Activated T-cell treated with anti-CD3 and anti-CD28 coated beads for 4 hours (primary cell): ENCODE measurements at places on chromosomes 4 and X.

DNA sequence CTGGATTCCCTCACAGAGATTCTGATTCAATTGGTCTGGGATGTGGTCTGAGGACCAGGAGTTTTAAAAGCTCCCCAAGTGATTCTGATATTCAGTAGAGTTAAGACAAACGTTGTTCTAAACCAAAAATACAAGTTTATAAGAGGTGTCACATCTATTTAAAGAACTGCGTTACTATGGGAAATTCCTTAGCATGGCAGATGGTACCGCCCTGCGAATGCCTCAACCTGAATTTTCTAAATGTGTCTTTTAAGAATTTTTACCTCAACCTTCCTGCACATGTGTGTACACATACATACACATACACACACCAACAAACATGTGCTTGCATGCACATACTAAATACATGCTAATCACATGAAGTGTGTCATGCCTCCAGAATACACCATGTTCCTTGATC, 328.9 kb upstream of the TAPT1 start:
- DNase-seq, result no peak

DNA sequence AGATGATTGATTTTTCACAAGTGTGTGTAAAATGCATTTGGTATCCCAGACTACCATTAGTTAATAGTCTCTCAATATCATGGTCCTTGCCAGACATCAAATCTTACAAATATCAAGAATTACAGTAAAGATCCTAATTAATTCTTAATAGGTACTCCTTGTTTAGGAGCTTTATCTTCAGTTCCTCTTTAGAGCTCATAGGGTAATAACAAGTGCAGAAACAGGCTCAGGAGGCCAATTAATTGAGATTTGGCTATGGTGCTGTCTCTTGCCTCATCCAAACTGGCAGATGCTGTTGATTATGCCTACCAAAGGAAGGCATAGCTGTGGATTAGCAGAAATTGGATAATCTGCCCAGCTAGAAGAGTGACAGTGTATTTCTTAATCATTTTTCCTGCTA, 6.9 kb downstream of the MTMR1 start:
- DNase-seq, result no peak

DNA sequence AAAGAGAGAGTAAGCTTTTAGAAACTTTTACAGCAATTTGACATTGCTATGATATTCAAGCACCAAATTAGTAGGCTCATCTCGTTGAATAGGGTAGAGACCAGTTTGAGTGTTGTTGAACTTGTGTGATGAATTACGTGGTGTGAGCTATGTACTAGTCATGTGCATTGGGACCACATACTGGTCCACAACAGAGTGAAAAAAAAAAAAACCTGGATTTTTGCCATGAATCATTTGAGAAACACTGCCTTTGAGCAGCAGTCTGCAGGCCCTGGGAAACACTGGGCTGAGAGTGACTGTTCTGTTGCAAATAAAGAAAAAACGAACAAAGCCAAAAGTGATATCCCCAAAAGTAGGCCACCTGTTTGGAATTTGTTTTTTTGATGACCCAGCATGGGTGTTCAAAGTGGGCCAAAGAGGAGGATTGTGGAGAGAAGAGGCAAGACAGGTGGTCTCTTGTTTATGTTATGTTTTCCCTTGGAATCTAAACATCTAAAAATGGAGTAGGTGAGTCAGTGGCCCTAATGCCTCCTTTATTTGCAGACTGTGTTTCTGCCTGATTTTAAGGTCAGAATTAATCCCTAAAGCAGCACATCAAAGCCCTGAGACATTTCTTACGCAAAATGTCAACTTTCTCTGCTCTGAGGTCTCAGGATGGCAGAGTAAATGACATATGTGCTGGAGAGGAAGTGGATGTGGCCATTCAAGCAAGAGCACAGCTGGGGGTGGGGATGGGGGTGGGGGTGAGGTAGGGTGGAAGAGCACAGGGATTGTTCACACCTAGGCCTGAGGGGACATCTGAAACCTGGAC, 33.5 kb downstream of the TAF7L start:
- DNase-seq, result no peak

- no peak for DNase-seq
These were observed 32.5 kb downstream of the FRMPD4 start for GRCh38 chrX:12170755-12171154.

DNA sequence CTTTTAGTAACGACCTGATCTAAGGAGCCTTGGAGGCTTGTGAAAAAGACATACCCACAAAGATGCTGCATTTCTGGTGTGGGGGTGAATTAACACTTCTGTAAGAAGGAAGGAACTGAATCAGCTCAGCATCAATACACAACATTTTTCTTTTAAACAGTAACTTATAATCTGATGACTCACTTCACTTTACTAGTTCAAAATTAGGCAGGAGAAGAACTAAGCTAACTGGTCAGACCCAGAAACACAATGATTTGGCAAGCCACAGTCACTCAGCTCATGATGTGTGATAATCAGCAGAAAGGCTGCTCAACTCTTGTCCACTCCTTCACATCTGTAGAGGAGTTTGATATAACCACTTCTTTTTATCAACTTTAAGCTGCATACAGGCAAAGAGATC, 4.6 kb downstream of the MMAA start:
- no peak for DNase-seq

DNA sequence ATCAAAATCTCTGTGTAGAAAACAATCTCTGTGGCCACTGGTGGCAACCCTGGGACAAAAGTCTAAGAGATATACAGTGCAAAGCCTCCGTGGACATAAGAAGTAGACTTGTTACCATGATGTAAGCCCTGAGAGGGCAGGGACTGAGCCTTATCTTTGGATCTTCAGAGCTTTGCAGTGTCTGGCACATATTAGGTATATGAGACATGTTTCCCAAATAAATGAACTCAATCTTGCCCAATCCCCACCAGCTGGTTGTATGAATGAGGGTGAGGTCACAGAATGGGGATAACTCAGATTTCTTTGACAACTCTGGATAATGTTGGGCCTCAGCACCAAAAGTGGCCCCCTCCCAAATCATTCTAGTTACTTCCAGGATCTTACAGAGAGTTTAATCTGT, 511.4 kb upstream of the DIPK2B start:
- DNase-seq, result no peak

DNA sequence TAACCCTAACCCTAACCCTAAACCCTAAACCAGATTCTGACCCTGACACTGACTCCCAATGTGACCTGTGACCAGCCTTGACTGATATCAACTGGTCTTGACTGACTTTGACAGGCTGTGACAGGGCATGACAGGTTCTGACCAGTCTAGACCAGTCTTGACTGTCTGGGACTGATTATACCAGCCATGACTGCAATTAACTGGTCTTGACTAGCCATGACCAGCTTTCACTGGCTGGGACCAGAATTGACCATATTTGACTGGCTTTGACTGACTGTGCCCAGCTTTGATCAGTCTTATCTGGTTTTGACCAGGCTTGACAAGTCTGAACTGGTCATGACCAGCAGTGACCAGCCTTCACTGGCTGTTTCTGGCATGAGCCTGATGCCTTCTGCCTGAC, 95.5 kb downstream of the BMP15 start:
- DNase-seq, result no peak

DNA sequence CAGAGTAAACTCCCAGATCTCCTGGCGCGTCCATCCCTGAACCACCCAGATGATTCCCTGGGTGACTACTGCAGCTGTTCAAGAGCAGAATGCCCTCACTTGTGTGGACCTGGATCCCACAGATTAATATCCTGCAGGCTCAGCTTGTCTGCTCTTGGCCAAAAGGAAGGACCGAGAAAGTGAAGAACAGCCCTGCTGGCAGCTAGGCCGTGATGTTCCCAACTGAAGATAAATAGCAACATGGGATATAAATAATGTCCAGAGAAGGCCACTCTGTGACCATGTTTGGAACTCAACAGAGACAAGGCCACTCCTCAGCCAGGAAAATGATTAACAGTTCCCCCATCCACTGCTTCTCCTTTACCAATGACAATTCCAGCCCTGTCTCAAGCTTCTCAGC, 21.5 kb downstream of the SUPT20HL2 start:
- DNase-seq, result no peak

DNA sequence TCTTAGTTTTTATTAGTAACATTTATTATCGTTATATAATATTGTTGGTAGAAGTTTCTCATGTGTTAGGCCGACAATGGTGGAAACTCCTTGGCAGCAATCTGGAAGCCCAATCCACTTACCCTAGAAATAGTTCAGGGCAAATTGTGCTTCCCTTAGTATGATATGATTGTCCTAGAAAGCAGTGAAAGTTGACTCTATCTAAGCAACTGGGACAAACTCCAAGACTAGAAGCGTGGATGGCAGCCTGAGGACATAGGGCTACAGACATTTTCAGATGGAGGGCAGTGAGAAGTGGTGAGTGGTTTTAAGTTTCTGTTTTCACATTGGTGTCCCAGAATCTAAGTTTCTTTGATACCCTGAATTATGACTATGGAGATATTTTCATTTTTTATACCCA, 63.3 kb upstream of the TRPC3 start:
- no peak for DNase-seq

- DNase-seq, result peak; percentile 61
These were observed 9.5 kb downstream of the RNF175 start for GRCh38 chr4:153750197-153750817.

DNA sequence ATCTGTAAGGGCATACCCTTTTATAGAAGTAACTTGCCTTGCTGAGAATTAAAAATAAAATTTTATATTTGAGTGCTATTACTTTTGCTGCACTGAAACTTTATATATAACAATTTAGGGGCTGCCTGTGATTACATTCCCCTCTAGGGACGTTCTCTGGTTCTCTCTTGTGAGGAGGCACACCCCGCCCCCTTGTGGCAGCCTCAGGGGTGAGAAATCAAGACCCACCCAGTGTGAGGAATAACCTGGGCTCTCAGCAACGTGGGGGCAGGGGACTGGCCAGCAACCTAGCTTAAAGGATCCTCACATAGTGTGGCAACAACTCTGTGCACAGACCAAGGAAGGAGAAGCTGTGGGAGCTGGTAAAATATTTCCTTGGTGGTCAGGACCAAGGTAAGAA, 43.7 kb downstream of the MAGEA9 start:
- peak; percentile 19 for DNase-seq

DNA sequence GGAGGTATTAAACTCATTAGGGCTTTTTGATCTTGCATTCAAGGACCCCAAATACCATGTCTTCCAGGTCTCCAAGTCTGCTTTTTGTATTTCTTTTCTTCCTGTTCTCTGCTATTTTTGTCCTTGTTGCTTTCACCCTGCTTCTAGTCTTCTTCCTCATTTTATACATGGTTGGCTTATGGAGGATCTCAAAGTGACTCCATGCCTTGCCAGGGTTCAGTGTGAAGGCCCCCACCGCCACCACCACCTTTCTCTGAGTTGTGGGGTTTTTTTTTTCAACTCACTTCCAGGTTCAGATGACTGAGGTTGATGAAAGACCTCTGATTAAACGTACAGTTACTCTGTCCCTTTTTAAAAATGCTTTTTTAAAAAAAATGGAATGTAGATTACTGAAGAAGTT, 96.3 kb downstream of the MAML3 start:
- DNase-seq, result no peak

GRCh38 chrX:72107841-72108595, 23.7 kb downstream of the RTL5 start:
- no peak for DNase-seq

DNA sequence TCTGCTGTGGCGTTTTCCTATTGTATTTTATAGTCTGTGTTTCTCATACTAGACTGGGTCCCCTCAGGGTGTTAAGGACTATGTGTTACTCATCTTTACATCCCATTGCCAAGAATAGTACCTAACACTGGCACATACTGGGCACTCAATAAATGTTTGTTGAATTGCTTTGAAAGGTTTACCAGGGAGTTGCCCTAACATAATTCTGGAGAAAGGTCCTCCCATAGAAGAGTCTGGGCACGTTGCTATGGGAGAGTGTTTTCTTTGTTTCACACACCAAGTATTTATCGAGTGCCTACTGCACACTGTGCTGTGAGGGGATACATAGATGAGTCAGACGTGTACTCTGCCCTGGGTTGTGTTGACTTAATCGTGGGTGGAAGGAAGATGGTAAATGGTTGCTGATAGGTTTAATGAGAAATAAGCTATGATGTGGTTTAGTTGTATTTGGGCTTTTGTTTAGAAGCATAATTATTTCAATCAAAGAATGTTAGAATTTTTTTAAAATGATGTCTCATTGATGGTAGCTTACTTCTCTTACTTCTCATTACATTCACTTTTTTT, 42.9 kb downstream of the AFF1 start:
- DNase-seq, result no peak

DNA sequence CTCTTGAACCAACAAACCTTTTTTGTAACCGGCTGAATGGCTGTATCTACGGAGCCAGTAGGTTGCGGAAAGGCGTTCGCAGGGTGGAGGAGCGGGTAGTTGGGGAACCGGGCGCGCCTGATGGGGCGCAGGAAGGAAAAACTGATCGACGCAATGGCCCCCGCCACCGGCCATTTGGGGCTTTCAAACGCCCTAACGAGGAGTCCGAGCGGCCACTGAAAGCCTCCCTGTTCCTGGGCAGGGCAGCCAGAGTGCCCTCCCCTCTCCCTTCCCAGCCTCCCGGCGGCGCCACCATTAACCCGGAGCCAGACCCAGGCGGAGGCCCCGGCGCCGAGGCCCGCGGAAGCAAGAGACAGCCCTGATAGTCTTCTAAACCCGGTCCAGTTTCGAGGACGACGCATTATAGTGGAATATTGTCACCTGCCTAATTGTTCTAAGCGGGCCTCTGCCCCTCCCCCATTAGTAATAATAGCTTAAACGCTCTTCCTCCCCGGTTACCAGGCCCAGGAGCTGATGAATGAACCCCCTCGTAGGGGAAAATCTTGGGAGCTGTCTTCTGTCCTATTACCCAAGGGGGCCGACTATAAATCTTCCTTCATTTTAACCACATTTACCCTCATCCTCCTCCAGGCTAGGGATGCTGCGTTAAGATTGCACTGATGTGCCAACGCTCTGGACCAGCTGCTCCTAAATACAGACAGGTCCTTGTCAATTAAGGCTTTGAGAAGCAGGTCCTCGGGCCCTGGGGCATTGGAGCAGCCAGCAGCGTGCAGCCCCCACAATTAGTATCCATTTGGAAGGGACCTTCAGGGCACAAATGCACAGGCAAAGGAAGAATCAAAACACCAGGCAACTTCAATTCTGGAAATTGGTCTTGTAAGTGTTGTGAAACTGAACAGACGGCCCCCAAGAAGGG, 61.6 kb upstream of the TMEM33 start:
- DNase-seq, result no peak

DNA sequence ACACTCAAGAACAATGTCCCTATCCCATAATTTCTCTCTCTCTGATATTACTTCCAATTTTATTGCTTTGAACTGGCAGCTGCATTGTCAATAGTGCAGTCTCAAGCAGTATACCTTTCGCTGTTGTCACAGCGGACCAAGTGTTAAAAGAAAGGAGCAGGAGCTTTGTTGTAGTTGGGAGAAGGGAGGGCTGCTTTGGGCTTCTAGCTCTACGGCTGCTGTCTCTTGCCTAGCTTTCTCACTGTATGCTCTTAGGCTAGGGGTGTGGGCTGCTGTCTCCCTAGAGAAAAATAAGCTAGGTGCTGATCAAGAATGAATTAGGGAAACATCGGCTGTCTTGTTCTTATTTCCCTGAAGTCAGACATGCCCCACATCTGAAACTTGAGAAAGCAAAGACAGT, 52.5 kb downstream of the TRPC5OS start:
- DNase-seq, result no peak

DNA sequence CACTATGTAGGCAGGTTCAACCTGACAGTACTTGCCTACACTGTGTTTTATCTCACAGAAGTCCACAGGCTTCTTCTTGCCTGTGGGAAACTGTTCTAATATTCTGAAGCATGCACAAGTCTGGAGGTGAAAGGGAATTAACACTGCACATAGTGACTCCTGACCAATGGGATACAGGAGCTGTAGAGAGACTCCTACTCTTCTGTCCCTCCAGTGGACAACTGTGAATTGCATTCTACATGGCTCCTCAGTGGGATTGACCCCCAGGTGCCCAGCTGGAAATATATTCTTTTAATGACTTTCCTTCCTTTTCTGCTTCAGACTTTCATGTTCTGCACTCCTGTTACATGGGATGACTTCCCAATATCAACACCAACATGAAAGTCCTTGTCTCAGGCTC, 8.2 kb upstream of the YIPF6 start:
- DNase-seq, result no peak
